Activated B cell treated with CpG ODN at 0.5 μM for 24 hours (primary cell): ENCODE measurements at places on chromosomes 2 and 18. TPM values are rescaled to one million over a fixed set of nuclear protein-coding genes. Genes with fewer than 3 reads are reported as not detected.

- no peak for DNase-seq
These were observed 36.7 kb downstream of the HDAC4 start for GRCh38 chr2:239363946-239364637.

DNA sequence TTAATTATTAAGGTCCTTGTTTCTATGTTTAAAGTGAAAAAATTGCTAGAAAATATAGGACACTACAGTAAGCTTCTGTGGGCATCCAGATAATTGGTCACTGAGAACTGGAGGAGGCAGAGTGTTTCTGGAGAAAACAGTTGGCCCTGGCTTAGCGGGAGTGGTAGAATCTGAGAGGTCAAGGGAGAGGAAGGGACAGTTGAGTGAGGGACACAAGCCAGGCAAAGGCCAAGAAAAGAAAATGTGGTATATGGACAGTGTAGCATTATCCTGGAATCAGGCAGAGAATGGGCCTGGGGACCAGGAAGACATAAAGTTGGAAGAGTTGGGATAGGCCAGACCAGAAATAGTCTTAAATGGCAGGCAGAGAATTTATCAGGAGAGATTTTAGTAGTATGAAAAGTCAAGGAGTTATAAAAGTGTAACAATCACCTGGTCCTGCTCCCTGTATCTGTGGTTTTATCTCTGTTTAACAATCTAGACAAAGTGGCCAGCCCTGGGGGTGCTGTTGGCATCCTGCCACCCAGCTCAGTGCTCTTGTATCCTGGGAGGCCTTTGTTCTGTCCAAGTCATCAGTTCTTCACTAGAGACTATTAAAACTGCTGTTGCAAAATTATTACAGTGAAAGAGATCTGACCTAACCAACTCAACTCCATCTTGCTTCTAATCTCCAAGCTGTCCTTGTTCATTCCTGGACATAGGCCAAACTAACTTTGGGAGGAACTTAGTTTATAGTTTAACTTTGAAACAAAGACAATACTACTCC is 15.4 kb upstream of the MSGN1 start:
- DNase-seq = no peak

DNA sequence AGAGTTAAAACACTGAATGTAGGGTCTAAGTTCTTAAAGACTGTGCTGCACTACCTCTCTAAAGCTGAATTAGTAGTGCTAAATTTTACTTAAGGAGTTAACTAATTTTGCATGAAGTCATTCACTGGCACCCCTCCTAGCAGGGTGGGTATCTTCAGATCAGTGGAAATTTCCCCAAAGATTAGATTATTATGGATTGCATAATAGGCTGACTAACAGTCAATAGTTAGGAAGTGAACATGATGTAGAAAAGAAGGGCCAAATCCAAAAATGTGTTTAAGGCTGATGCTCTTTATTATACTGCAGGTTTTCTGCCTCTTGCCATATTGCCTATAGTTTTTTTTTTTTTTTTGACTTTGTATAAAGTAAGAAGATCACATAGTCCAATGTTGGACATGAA is 5.2 kb downstream of the ZNF638 start:
- no peak for DNase-seq

Gene SKOR2
- total RNA-seq = not detected in 2 replicates

DNA sequence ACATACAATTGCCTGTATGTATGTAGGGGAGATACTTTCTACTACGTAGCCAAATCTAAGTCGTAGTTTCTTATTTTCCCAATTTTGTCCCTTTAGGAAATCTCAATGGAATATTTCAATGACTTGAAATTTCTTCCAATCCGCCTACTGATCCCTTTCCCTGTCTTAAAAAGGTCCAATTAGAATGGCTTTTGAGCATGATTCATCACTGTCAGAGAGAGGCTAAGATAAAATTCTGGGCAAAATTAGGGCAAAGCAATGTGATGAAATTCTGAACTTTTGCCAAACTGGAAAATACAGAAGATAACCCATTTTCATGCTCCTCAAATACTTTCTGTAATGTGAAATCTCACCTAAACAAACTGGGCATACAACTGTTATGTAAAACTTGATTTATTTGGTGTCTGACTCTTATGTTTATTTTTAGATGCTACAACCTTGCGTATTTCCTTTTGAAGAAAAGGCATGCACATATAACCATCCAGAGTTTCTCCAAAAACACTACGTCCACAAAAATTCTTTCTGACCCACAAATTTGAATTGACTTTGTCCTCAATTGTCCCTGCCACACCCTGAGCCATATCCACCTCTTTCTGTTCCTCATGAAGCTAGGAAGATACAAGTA is 147.1 kb downstream of the IKZF2 start:
- DNase-seq = no peak

DNA sequence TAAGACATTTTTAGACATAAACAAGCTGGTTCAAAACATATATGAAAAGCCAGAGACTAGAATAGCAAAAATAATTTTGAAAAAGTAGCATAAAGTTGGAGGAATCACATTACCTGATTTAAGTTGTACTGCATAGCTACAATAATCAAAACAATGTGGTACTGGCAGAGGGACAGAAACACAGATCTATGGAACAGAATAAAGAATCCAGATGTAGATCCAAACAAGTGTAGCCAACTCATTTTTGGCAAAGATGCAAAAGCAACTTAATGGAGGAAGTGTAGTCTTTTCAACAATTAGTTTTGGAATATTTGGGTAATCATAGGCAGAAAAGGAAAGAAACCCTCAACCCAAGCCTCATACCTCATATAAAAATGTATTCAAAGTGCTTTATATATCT is 278.7 kb upstream of the ZNF521 start:
- DNase-seq = no peak

DNA sequence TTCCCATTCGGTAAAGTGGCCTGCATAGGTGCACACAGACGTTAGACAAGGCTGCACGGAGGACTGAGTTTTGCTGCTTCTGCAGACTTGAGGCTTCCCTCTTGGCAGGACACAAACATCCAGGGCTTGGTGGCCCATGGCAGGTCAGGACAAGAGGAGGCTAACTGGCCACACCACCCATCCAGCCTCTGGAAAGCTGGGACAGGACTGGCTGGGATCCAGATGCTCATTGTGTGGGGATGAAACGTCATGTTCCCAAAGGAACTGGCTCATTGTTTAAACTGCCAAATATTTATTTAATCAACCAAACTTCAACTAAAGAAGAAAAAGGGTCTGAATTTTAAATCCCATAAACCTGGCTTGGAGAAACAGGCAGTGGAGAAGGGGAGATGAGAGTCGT is 239.1 kb upstream of the EPAS1 start:
- DNase-seq = no peak

DNA sequence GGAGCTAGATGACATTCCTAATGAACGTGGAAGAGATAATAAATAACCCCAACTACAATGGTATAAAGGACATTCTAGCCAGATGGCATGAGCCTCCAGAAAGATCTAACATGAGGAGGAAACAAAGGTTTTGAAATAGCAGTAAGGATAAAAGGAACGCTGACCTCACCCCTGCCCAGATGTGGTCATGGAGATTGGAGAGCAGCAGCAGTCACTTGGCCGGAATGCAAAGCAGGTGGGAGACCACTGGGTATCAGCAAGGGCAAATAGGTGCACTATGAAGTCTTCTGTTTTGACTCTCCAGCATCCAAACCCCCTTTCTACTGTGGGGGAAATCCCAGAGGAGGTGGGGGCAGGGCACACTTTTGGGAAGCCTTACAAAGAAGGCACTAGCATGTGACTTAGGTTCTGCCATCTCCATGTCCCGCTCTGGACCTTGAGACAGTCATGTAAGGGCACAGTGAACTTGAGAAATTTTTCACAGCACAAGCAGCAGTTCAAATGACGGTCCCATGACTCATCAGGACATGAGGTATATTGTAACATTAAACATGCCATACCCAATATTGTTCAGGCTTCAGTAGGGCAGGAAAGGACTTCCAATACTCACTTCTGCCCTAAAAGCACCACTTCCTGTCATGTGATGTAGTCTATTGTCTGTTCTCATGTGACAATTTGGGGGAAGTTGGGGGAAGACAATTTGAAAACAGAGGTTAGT is 55.2 kb downstream of the METTL4 start:
- no peak for DNase-seq

DNA sequence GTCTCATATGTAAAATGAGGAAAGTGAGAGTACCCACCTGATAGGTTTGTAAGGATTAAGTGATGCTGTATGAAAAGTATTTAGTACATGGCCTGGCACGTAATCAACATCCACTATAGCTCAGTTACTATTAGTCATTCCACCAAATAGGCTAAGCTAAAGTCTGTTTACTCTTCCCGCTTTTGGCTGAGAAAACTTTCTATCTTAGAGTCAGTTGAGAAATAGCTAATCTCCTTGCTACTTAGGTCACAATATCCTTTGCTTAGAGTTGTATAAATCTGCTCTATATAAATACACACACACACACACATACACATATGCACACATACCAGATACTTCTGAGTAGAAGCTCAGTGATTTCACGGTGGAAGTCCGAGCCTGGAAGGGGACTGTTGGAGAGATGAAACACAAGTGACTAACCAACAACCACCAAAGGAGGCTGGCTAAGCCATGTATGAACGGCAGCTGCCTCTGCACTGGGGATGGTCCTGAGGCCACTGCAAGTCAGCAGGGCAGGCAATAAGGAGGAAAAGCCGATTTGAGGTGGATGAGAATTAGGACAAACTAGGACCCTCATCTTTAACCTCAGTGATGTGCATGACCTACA is 104.6 kb upstream of the EPHA4 start:
- no peak for DNase-seq

DNA sequence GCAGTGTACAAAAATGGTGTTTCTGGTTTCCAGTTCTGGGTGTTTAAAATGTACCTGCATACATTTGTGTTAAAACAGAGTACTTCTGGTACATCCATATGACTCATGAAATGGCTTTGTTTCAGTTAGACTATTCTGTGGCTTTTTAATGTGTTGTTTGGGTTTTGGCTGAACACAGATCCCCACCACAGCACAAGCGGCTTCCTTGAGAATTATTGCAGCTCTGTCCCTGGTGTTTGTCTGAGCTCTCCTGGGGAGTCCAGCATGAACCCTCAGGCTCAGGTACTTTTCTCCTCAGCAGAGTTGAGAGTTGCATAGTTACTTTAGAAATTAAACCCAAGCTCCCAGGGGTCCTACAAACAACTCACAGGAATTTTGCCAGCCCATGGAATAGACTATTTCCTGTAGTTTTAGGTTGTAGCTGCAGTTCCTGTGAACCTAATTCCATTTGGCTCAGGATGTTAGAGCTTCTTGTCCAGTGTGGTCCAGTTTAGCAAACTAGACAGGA is 64.8 kb upstream of the EML6 start:
- DNase-seq = no peak

- no peak for DNase-seq
These were observed 143.5 kb upstream of the MMADHC start for GRCh38 chr2:149731079-149731478.

Gene COPS9
- total RNA-seq = 78.6 and 81.1 TPM in 2 replicates

DNA sequence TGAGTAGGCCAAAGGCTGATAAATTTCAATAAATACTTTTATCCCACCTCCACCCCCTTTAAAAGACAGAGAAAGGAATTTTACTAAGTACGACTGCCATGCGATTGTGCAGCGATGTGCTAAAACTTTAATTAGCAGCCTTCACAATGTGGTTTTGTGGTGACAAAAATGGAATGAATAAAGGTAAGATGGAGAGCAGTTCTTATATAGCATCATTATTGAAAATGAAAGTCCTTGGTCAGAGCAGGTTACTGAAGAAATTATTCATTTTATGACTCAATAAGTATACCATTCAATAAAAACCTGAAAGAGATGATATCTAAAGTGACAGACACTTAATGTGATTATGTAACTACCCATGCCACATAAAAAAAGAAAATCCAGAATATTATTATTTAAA is 33.2 kb upstream of the MTIF2 start:
- DNase-seq = no peak

GRCh38 chr2:47602996-47603395 is 179.9 kb upstream of the MSH6 start:
- DNase-seq = no peak

DNA sequence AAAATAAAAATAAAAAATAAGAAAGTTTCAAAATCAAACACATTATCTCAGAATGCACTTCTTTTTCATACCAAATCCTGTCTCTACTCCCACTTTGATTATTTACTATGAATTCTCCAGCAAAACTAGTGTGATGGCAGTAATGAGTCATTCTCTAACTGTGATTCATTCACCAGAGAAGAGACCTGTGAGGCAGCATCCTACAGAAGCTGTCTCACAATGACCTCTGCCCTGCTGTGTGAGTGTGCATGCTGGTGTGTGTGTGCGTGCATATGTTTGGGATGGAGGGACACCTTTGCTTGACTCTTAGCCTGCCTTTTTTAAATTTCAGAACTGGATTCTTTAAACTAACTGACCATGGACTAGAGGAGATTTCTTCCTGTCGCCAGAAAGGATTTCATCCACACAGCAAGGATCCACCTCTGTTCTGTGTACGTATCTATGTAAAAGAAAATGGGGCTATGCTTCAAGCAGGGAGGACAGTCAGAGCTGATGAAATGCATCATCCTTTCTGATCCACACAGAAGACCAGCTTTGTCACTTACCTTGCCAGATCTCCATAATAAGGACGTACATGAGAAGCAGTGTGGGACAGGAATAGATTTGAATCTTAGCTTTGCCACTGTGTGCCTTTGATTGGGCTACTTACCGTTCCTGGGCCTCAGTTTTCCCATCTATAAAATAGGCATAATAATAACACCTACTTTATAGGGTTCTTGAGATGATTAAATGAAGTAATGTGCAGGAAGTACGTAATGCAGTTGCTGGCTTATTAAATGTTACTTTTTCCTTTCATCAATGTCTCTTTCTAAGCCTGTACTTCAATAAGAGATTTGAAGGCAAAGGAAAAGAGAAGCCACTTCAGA is 31.2 kb downstream of the STAMBP start:
- no peak for DNase-seq

Gene MAP3K19
- not detected in 2 replicates for total RNA-seq

GRCh38 chr2:29113027-29113686 is 2.1 kb upstream of the CLIP4 start:
- DNase-seq = no peak

DNA sequence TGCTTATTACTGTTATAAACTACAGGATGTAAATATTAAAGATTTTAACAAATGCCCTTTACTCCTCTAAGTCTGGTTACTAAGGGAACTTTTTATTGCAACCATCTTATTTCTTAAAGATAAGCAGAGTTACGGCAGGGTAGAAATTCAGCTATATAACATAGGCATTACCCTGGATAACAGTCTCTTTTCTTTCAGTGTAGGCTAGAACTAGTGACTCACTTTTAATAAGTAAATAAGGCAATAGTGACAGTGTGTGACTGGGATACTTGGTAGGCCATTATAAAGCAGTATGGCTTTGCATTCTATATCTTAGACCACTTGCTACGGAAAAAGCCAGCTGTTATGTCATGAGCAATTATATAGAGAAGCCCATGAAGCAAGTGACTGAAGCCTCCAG is 1041.0 kb upstream of the NRXN1 start:
- DNase-seq = no peak

Gene LRP1B
- total RNA-seq = not detected in 2 replicates

Gene DAPL1
- not detected in 2 replicates for total RNA-seq

GRCh38 chr2:236879416-236879963 is 206.2 kb upstream of the COPS8 start:
- no peak for DNase-seq

DNA sequence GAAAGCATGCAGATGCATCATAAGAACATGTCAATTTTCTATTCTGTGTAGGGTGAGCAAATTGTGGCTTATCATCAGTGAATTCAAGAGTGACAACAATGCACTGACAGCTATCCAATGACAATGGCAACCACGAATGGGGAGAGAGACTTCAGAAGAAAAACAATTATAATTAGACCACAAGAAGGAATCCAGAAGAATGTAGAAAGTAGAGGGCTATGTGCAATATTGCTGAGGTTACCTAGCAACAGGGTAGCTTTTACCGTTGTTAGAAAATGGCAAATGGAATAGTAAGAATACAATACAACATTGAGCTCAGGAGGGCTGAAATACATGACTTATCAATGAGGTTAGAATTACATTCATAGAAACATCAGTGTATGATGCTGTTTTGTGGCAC is 71.1 kb upstream of the SESTD1 start:
- DNase-seq = no peak
